NCI-H2107 (cell line): ENCODE measurements at places on chromosomes 5 and 9.

- DNase-seq: no peak
Observed at GRCh38 chr5:169050636-169051035, 250.3 kb downstream of the SLIT3 start.

GRCh38 chr9:134408939-134409737, 82.9 kb downstream of the RXRA start:
- no peak for DNase-seq

GRCh38 chr5:177357459-177358351, at the start of gene RGS14:
RGS14 (plus strand) TSS chr5:177357924; CDS start chr5:177358025, 101 bp downstream.
- DNase-seq: no peak

- no peak for DNase-seq
Observed at GRCh38 chr9:16925426-16925825, 55.0 kb upstream of the BNC2 start.

DNA sequence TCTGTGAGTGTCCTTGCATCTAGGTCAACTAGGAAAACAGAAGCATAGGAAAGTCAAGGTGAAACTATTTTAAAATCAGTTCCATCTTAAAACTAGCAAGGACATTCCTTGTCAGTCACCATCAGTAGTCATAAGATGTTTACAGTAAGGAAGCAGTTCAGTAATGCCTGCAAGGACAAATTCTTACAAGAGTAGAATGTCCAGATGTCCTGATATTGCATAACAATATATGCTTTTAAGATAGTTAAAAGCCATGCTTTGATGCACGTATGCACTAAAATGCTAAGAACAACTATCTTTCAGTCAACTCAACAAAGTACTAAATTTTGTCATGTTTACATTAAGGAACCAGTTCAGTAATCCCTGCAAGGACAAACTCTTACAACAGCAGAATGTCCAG, 11.3 kb upstream of the SVEP1 start:
- DNase-seq: no peak

GRCh38 chr9:109907400-109907799, 127.4 kb downstream of the PALM2AKAP2 start:
- no peak for DNase-seq

- DNase-seq: no peak
Observed at GRCh38 chr5:112951124-112951702, 25.4 kb upstream of the DCP2 start.

DNA sequence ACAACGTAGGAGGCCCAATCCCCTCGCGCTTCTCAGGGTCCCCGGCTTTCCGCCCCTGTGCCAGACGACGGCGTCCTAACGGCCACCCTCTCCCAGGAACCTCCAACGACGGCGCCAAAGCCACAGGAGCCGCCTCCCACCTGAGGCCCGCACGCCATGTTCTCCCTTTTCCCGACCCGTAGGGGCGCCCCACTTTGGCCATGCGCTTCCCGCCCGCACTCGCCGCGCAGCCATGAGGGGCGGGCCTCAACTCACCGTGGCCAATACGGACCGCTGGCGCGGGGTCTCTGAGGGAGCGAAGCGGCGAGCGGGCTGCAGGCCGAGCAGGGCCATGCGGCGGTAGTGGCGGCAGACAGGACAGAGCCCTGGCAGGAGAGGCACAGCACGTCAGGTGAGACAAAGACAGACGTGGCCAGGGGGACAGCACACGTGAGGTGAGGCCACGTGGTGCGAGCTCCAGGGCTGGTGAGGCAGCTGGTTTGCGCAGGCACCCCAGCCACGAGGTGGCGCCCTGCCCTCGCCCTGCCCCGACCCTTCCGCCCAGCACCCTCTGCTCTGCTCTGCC, 1005.5 kb upstream of the PTPRD start:
- DNase-seq: no peak

DNA sequence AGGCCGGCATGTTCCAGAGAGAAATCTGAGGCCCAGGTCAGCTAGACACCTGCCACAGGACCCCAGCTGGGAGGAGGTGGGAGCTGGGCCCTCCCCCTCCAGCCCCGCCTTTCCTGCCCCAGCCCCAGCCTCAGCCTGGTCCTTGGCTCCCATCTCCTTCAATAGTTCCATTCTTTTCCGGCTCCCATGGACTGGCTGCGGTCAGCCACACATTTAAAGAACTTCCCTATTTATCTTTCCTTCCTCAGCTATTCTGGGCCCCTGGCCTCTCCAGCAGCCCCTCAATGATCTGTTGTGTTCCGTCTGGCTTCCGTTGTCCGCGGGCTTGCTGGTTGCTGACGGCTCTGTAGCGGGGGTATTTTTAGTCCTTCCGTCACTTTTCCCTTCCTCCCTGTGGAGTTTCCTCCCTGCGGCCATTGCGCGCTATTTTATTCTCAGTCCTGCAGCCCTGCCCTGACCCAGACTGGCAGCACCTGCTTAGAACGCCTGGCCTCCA, 73.8 kb downstream of the AMBP start:
- DNase-seq: no peak

DNA sequence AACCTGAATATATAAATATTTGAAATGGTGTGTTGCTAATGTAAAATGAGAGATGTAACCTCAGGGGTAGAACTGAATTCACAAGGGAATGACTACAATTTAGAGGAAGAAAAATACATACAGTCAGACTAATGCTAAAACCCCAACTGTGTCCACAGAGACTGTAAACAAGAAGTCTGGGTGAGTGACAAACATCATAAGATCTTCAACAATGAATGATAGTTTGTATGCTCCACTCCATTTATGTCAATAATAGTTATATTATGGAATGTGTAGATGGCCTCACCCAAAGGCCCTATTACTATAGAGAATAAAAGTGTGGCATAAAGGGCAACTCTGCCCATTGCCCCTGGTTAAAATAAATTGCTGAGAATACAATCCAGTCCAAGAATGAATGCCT, 102.9 kb downstream of the CETN3 start:
- DNase-seq: no peak

DNA sequence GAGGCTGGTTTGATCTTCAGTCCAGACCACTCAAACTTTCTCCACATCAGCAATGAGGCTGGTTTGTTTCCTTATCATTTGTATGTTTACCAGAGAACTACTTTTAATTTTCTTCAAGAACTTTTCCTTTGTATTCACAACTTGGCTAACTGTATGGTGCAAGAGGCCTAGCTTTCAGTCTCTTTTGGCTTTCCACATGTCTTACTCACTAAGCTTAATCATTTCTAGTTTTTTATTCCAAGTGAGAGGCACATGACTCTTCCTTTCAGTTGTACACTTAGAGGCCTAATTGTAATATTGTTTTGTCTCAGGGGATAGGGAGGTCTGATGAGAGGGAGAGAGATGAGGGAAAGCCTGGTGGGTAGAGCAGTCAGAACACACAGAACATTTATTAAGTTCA, 554.0 kb upstream of the ARRDC3 start:
- DNase-seq: no peak

DNA sequence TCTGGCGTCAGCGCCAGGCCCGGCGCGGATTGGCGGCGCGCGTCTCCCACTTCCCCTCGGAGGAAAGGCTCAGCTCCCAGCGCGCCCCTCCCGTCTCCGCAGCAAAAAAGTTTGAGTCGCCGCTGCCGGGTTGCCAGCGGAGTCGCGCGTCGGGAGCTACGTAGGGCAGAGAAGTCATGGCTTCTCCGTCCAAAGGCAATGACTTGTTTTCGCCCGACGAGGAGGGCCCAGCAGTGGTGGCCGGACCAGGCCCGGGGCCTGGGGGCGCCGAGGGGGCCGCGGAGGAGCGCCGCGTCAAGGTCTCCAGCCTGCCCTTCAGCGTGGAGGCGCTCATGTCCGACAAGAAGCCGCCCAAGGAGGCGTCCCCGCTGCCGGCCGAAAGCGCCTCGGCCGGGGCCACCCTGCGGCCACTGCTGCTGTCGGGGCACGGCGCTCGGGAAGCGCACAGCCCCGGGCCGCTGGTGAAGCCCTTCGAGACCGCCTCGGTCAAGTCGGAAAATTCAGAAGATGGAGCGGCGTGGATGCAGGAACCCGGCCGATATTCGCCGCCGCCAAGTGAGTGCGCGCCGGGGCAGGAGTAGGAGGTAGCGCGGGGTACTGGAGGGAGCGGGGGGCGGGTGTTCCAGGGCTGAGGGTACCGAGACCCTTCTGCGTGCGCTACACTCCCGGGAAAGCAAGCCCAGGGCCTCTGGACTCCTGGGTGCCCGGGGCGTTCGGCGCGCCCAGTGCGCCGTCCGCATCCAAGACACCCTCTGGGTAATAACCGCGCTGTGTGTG, at the start of gene MSX2:
Gene MSX2 (plus strand): TSS at position 99 of the 777 bp plus-strand sequence. CDS start 78 bp downstream, at position 177.
- no peak for DNase-seq

DNA sequence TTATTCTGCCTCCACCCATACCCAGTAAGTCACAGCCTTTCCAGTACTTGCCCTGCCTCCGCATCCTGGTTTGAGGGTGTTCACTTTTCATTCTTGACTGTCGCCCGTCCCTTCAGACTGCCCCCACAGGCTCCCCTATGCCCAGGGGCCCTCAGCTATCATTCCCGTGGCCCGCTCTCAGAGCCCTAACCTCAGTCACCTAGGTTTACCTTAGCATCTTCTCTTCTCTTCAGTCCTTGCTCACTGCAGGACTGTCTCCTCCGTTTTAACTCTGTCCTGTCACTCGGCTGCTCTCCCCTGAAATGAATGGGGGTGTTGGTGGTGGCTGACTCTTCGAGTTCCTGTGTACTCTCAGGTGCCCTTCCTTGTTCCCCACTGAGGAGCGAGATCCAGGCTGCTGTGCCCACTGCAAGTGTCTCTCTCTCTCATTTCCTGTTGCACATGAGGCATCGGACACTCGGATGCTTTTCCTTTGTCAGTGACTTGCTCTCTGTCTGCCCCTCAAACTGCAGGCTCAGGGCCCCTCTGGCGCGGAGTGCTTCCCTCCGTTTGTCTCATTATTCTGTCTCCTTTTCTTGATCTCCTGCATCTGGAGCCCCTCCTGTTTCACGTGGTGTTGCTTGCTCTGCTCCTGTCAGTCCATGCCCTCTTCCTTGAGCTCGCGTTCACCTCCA, 89.8 kb downstream of the CACNA1B start:
- DNase-seq: no peak

- DNase-seq: peak; percentile 65
Observed at GRCh38 chr9:133726401-133727276, 11.5 kb downstream of the SARDH start.

GRCh38 chr5:68838157-68838718, 255.6 kb upstream of the SLC30A5 start:
- DNase-seq: no peak

DNA sequence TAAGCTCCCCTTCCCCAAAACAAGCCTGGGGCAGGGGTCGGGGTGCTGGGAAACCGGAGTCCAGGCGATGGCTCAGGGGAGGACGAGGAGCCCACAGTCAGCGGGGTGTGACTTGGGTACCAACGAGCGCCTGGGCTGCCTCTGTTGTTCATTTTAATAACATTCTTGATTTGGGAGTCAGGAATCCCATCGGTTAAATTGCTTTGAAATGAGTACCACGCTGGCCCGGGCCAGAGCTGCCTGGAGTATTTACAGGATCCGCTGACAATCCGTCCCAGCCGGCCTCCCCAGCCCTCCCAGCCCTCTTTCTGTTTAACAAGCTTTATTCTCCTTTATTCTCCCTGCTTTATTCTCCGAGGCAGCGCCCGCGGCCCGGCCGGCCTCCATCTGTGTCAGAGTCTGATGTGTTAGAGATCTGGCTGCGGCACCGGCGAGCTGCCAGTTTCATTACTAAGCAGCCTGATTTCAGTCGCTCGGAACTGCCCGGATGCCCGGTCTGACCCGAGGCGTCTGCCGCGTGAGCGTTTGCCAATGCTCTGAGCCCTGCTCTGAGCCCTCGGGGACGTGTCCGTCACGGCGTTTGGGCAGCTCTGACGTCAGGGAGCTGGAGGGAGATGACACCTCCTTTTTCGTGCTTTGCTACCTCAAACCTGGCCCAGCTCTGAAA, 16.5 kb upstream of the QRFP start:
- no peak for DNase-seq

GRCh38 chr9:136831002-136831719, 11.1 kb upstream of the AJM1 start:
- no peak for DNase-seq

DNA sequence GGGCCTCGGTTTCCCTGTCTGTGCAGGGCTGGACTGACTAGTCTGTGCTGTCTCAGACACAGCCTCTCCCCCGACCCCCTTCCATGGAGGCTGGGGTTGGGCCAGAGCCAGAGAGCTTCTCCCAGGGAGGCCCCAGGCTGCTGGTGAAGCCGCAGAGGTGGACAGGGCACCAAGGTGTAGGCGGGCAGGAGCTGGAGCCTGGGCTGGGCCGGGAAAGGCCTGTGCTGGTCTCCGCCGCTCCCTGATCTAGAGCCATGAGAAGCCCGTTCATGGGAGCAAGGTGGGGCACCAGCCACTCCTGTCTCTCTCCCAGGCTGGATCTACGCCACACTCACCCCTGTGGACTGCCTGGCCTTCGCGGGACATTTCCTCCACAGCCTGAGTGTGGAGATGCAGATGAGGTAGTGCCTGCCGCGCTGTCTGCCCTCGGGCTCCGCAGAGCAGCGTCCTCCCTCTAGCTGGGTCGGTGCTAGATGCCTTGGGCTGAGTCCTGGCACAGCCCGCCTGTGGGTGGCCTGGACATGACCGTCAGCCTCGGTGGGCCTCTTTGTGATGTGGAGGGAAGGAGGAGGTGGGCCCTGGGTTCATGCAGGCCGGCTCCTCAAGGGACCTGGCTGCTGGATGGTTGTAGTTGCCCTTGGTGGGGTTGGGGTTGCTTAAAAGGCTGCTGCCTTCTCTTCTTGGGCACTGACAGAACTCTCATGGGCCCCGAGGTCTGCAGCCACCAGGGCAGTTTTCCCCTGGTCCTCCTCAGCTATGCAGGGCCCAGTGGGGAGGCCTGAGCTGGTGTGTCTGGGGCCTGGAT, 79.4 kb downstream of the PHF2 start:
- DNase-seq: no peak

- no peak for DNase-seq
Observed at GRCh38 chr9:85038824-85039608, 369.5 kb downstream of the NTRK2 start.

DNA sequence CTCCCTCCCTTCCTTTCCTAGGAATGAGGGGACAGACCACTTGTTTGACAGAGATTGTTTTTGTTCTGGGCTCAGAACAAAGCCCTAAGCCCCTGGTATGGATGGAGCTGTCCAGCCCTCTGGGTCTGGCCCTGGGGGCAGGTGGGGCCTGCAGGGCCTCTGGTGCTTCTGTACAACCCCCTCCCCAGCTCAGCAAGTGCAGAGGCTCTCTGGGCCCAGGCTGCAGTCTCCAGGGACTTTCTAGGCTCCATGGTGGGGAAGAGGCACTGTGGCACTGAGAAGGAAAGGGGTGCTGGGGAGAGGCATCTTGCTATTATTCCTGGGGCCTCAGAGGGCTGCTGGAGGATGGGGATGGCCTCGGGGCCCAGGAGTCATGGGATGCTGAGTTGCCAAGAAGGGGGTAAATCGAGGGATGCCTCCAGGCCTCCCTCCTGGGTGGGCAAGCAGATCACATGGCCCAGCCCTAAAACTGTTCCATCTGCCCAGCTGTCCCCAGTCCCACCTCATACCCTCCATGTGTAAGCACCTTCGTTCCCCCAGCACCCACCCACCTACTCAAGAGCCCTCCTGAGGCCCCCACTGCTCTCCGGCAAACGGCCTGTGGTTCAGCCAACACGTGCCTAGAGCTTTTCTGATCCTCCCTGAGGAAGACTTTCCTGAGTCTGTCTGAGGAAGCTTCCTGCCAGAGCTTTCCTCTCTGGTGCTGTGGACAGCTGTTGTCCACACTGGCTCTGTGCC, 225.7 kb downstream of the CACNA1B start:
- DNase-seq: no peak
